Activated CD4-positive, alpha-beta T cell treated with anti-CD3 and anti-CD28 coated beads, Interleukin-2, amount 10 ng/mL, durations not matched to agents 24 days and 14 days (primary cell): ENCODE measurements at places on chromosomes 5 and 9. TPM values are rescaled to one million over a fixed set of nuclear protein-coding genes. Genes with fewer than 3 reads are reported as not detected.

DNA sequence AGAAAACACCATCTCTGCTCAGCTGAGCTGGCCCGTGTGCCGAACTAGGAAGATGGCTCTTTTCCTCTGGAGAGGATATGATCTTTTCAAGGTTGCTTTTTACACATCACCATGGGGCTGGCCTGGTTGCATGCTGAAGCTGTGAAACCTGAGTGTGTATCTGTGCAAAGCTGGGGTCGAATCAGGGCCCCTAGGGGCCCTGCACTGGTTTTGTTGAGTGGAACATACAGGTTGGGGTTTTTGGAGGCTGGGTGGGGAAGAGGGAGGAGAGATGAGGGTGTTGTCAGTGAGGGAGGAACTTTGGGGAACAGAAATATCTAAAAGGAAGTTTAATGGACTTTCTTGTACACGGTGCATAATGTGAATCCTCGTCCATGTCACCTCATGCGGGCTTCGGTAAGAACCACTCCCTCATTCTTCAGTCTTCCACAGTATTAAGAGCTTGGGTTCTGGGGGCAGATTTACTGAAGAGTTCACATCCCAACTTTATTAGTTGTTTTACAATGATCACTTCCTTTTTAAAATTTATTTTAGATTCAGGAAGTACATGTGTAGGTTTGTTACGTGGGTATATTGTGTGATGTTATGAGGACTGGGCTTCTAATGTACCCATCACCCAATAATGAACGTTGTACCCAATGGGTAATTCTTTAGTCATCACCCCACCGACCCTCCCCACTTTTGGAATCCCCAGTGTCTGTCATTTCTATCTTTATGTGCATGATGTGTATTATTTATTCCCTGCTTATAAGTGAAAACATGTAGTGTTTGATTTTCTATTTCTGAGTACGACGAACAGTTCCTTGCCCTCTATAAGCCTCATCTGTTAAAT lies 238.2 kb downstream of the NR3C1 start:
- no peak overlapping the region for H3K27ac ChIP-seq
- no peak overlapping the region for H3K4me3 ChIP-seq
- H3K36me3 ChIP-seq = peaks cover 5% of the 10 kb centered on the region
- no peak for DNase-seq

- no peaks in the 10 kb centered on the region for H3K36me3 ChIP-seq
- peaks cover 62% of the 10 kb centered on the region for H3K27me3 ChIP-seq
- H3K27ac ChIP-seq = peak overlapping the region; percentile 85
- peak; percentile 40 for DNase-seq
- H3K4me1 ChIP-seq = peaks cover 13% of the 10 kb centered on the region
These were observed 586 bp upstream of the FCHO2 start for GRCh38 chr5:72955143-72955767.

DNA sequence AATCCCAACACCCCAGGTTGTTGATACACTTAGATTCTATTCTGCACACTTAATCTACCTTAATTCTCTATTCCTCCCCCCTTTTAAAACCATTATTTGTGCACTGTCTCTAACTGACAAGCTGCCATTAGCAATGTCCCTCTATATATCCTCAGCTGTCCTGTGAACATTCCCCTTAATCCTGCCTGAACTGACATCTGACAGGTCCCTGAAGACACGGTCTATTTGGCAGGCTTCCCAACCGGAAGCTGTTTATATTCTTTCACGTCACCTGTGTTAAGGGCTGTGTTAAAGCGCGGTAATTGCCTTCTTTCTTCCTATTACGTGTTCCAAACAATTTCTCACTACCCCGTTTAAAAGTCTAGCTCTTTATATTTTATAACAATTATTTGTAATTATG lies 277.3 kb downstream of the CDH9 start:
- no peaks in the 10 kb centered on the region for H3K36me3 ChIP-seq
- no peaks in the 10 kb centered on the region for H3K4me1 ChIP-seq
- no peak for DNase-seq
- no peak overlapping the region for H3K27ac ChIP-seq
- no peaks in the 10 kb centered on the region for H3K27me3 ChIP-seq
- no peak overlapping the region for H3K4me3 ChIP-seq

GRCh38 chr9:137253717-137254623 lies 1.2 kb upstream of the NELFB start:
- peaks cover 1% of the 10 kb centered on the region for H3K27me3 ChIP-seq
- peaks cover 9% of the 10 kb centered on the region for H3K36me3 ChIP-seq
- peak overlapping the region; percentile 90 for H3K4me3 ChIP-seq
- peak; percentile 64 for DNase-seq

- peaks cover 78% of the 10 kb centered on the region for H3K36me3 ChIP-seq
- H3K4me1 ChIP-seq = peaks cover 13% of the 10 kb centered on the region
- H3K27me3 ChIP-seq = no peaks in the 10 kb centered on the region
- DNase-seq = no peak
- H3K27ac ChIP-seq = no peak overlapping the region
These were observed 25.9 kb downstream of the MTRR start for GRCh38 chr5:7894860-7895259.

GRCh38 chr5:137152616-137153015 lies 346.5 kb downstream of the SPOCK1 start:
- H3K27ac ChIP-seq = no peak overlapping the region
- no peak for DNase-seq
- no peaks in the 10 kb centered on the region for H3K27me3 ChIP-seq
- no peaks in the 10 kb centered on the region for H3K4me1 ChIP-seq
- no peaks in the 10 kb centered on the region for H3K36me3 ChIP-seq

GRCh38 chr5:36606428-36607113 lies at the start of gene SLC1A3:
SLC1A3 (plus strand) TSS chr5:36606606; CDS start chr5:36608424, 1,818 bp downstream.
- no peaks in the 10 kb centered on the region for H3K36me3 ChIP-seq
- peak within 1 kb of the TSS; percentile 81 for H3K27ac ChIP-seq
- H3K4me3 ChIP-seq = peak within 1 kb of the TSS; percentile 83
- peaks cover 59% of the 10 kb centered on the region for H3K27me3 ChIP-seq

DNA sequence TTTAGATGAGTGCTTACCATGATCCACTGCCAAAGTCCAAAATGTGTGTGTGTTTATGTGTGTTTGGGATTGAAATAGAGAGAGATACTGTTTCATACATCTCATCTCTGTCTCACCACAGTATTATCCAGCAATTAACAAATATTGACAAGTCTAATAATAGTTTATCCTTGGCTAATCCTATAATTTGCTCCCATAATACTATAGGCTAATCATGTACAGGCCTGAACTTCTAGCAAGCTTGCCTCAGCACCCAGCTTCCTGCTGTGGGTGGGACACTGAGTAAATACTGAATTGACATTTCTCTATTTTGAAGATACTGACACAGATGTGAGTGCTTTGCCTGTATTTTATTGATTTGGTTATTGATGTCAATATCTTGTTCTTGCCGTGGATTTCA lies 35.3 kb upstream of the KCNV2 start:
- no peaks in the 10 kb centered on the region for H3K36me3 ChIP-seq
- DNase-seq = no peak
- H3K27ac ChIP-seq = no peak overlapping the region
- H3K27me3 ChIP-seq = no peaks in the 10 kb centered on the region
- no peak overlapping the region for H3K4me3 ChIP-seq

- H3K27ac ChIP-seq = no peak overlapping the region
- no peak for DNase-seq
- H3K36me3 ChIP-seq = no peaks in the 10 kb centered on the region
- no peaks in the 10 kb centered on the region for H3K4me1 ChIP-seq
- no peaks in the 10 kb centered on the region for H3K27me3 ChIP-seq
These were observed 67.5 kb downstream of the ZNF462 start for GRCh38 chr9:106930477-106930876.

GRCh38 chr9:11086561-11086960 lies 473.8 kb upstream of the PTPRD start:
- no peaks in the 10 kb centered on the region for H3K36me3 ChIP-seq
- no peak overlapping the region for H3K4me3 ChIP-seq
- no peak for DNase-seq

The PCDHGA1 gene
- total RNA-seq = 0.07 and 0.09 TPM in 2 replicates

The SMIM32 gene
- total RNA-seq = not detected in 2 replicates

The ADAMTS16 gene
- total RNA-seq = not detected in 2 replicates

The MARVELD2 gene
- total RNA-seq = 0.26 and 0.36 TPM in 2 replicates

The CCNJL gene
- not detected in 2 replicates for total RNA-seq
